Metanephros (tissue), 2 donors: ENCODE measurements at places on chromosomes 11 and 22. TPM values are rescaled to one million over a fixed set of nuclear protein-coding genes. Genes with fewer than 3 reads are reported as not detected.

The SNU13 gene
- total RNA-seq, result 71.9 TPM

The TRPT1 gene
- total RNA-seq, result 35.5 TPM

The RAB30 gene
- 16.3 TPM for total RNA-seq

The MN1 gene
- 11.3 TPM for total RNA-seq

The C11orf16 gene
- total RNA-seq, result 0.47 TPM

The PGA5 gene
- total RNA-seq, result not detected

The MS4A12 gene
- total RNA-seq, result not detected

The CSNK2A3 gene
- 2.5 TPM for total RNA-seq

The OR51B2 gene
- 0.47 TPM for total RNA-seq

The ART1 gene
- 3.3 TPM for total RNA-seq

The OR10A2 gene
- total RNA-seq, result not detected

The CARD18 gene
- total RNA-seq, result not detected

The RASSF10 gene
- 32.9 TPM for total RNA-seq

The TMEM126B gene
- 34.4 TPM for total RNA-seq

The ADM2 gene
- total RNA-seq, result 2.2 TPM

The SLC35F2 gene
- total RNA-seq, result 12.1 TPM

The KCNK4 gene
- total RNA-seq, result not detected

The INS gene
- total RNA-seq, result 0.35 TPM

The SLC17A6 gene
- not detected for total RNA-seq

The GGTLC2 gene
- 0.29 TPM for total RNA-seq

The TCF20 gene
- 30.8 TPM for total RNA-seq

The SERPIND1 gene
- 0.53 TPM for total RNA-seq

The SYT13 gene
- total RNA-seq, result 14.2 TPM

The OTOG gene
- 0.23 TPM for total RNA-seq

The LDHA gene
- 285 TPM for total RNA-seq

The ADAMTS8 gene
- 2.5 TPM for total RNA-seq

The PLEKHB1 gene
- total RNA-seq, result 9.4 TPM

The GPR83 gene
- total RNA-seq, result 0.41 TPM

The TYR gene
- total RNA-seq, result not detected

The RCOR2 gene
- total RNA-seq, result 4.1 TPM

The TESMIN gene
- total RNA-seq, result 10.3 TPM

The TMEM191B gene
- 3.1 TPM for total RNA-seq

The TBX10 gene
- total RNA-seq, result not detected

The ELFN2 gene
- total RNA-seq, result 1.5 TPM

The HTR3B gene
- total RNA-seq, result not detected

The SLC5A4 gene
- total RNA-seq, result 2.7 TPM

The MMP12 gene
- 1.6 TPM for total RNA-seq

The CNTF gene
- total RNA-seq, result 0.99 TPM

The TRIM51 gene
- total RNA-seq, result not detected

The FDXACB1 gene
- total RNA-seq, result 4.1 TPM

The PRR33 gene
- total RNA-seq, result 1.3 TPM

The SLC22A8 gene
- 10.3 TPM for total RNA-seq

The OR8D1 gene
- not detected for total RNA-seq

The ISX gene
- 0.06 TPM for total RNA-seq
